ENCODE measurements at places on chromosomes 7 and 10. TPM values are rescaled to one million over a fixed set of nuclear protein-coding genes. Genes with fewer than 3 reads are reported as not detected.

DNA sequence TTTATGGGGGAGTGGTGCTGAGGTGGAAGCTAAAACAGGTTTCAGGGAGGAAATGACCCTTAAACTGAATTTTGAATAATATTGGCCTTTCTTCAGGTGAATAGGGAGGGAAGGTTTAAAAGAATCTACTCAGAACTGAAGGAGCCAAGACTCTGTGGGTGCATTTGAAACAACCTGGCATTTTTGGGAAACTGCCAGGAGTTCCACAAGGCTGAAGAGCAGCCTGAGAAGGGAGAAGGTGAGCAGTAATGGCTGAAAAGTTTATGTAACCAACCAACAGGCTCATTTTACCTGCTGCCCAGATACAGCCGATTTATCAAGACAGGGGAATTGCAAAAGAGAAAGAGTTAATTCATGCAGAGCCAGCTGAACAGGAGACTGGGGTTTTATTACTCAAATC is 4.0 kb upstream of the PANK1 start:
- DNase-seq = no peak

DNA sequence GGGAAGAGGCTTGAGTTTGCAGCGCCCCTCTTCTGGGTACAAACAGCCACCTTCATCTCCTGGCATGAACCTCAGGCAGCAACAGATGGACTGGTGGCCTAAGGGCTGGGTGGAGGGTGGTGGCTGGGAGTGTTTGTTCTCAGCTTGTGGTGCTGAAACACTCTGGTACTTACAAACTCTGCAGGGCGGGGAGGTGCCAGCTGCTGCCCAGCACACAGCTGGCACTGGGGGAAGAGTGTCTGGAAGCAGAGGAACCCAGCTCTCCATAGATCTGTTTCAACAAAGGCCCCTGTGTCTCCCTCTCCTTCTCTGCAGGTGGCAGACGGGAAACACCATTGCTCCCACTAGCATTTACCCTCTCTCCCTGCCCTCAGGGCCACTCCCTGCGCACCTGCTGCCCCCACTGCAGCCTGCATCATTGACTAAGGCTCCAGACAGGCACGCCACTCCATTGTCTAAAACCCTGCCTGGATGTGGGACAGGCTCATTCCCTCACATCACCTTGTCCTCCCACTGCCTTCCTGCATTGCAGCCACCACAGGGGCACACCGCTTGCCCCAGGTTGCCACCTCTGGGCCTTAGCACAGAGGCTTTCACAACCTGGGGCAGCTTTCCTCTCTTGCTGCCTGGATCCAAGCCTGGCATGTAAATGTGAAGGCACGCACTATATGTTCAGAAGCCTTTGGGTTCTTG is 6.5 kb downstream of the ARHGAP22 start:
- DNase-seq = no peak

CALML5 gene
- not detected for total RNA-seq

DNA sequence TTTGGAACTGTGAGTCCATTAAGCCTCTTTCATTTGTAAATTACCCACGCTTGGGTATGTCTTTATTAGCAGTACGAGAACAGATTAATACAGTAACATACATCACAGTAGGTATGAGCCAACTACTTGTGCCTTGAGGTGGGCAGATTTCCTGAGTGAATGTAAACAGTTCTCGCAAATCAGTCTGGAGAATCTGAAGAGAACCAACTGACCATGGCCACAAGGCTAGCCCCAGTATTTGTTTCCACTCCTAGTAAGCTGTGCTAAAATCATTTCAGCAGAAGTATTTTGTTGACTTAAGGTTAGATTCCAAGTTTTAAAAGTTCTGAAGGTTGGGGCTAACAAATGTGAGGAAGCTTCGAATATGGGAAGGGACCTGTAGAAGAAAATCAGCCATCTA is 82.9 kb downstream of the NOD1 start:
- no peak for DNase-seq

DNA sequence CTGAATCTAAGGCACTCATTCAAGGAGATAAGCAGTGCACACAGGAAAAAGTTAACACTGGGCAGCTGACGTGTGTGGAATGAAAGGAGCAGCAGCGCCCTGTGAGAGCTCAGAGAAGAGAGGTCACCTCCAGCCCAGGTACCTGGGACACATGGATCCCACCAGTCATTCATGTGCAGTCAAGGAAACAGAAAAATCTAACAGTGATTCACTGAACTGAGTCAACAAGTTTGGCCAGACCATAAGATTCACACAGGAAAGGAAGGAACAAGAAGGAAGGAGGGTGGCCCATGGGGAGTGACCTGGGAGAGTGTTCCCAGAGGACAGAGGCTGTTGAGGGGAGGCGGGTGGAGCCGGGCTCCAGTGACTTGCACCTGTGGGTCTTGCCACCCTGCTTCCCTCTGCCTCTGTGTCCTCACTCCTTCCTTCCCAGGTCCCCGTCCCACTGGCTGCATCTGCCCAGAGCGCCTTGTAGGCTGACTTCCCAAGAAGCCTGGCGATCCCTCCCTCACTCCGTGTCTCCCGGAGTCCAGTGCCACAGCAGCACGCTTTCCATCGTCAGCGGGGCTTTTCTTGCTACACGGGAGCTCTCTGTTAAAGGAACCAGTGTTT is 27.7 kb downstream of the RNF32 start:
- no peak for DNase-seq

Measured in activated CD8-positive, alpha-beta T cell treated with anti-CD3 and anti-CD28 coated beads, Interleukin-2, amount 10 ng/mL, durations not matched to agents 7 days and 5 days (primary cell).